ENCODE measurements at places on chromosomes 1 and 21.

- DNase-seq, result no peak
Observed at GRCh38 chr1:155134880-155135414, 705 bp upstream of the SLC50A1 start.

DNA sequence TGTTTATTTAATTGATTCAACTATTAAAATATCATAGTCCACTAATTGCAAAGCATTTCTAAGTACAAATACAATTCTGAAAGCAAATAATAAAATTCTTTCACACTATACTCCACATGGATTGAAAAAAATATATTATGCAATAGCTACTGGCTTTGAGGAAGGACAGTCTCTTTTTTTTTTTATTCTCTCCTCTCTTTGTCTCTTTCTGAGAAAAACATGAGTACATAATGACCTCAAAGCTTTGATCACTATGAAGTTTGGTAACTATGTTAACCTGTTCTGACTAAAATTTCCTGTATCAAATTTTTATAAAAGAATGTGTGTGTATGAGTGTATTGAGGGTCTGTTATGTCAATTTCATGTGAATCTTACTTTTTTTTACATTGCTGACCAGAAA is 96.2 kb downstream of the RGS2 start:
- DNase-seq, result no peak

GRCh38 chr21:37384416-37384815 is 17.8 kb downstream of the DYRK1A start:
- no peak for DNase-seq

- no peak for DNase-seq
Observed at GRCh38 chr1:26190373-26190987, at the start of gene CATSPER4. TSS of gene CATSPER4 (plus strand) at chr1:26190602. CDS start at chr1:26190628, 26 bp downstream.
